H4 (cell line): ENCODE measurements at places on chromosomes 2 and 18. TPM values are rescaled to one million over a fixed set of nuclear protein-coding genes. Genes with fewer than 3 reads are reported as not detected.

SIX2 gene
- total RNA-seq, result 0.06 and 0.52 TPM in 2 replicates

DSG4 gene
- not detected in 2 replicates for total RNA-seq

ZNG1B gene
- total RNA-seq, result 46.9 and 64.3 TPM in 2 replicates

MALL gene
- 0.10 TPM in 1 of 2 replicates, not detected in the other for total RNA-seq

CHRND gene
- not detected in 2 replicates for total RNA-seq

SLC19A3 gene
- total RNA-seq, result 0.27 and 0.51 TPM in 2 replicates

SLC14A1 gene
- 257 and 276 TPM in 2 replicates for total RNA-seq

CXCR1 gene
- total RNA-seq, result not detected in 2 replicates

SLC9A4 gene
- not detected in 2 replicates for total RNA-seq

EMILIN2 gene
- 3.0 and 3.8 TPM in 2 replicates for total RNA-seq

PRKAG3 gene
- not detected in 2 replicates for total RNA-seq

HRH4 gene
- total RNA-seq, result 0.17 TPM in 1 of 2 replicates, not detected in the other

SKOR2 gene
- not detected in 2 replicates for total RNA-seq

POTEI gene
- total RNA-seq, result 0.10 and 0.31 TPM in 2 replicates

TLX2 gene
- not detected in 2 replicates for total RNA-seq

ZNF512 gene
- 16.9 and 18.0 TPM in 2 replicates for total RNA-seq

NEURL3 gene
- not detected in 2 replicates for total RNA-seq

FEV gene
- not detected in 2 replicates for total RNA-seq

SERPINB2 gene
- total RNA-seq, result 0.39 and 1.0 TPM in 2 replicates

FBXO15 gene
- total RNA-seq, result 0.41 TPM in 1 of 2 replicates, not detected in the other

IL37 gene
- not detected in 2 replicates for total RNA-seq

ACADL gene
- total RNA-seq, result 0.48 TPM in 1 of 2 replicates, not detected in the other

TMEFF2 gene
- 5.0 TPM in 2 replicates for total RNA-seq

TMEM200C gene
- total RNA-seq, result 0.31 and 0.35 TPM in 2 replicates

BUB1 gene
- 57.7 and 85.3 TPM in 2 replicates for total RNA-seq

SERPINB4 gene
- not detected in 2 replicates for total RNA-seq

UBXN2A gene
- 5.7 and 10.0 TPM in 2 replicates for total RNA-seq

SRBD1 gene
- 14.4 and 15.5 TPM in 2 replicates for total RNA-seq

CCDC68 gene
- not detected in 2 replicates for total RNA-seq

SULT1C3 gene
- not detected in 2 replicates for total RNA-seq

DLX1 gene
- total RNA-seq, result 5.8 and 8.4 TPM in 2 replicates

SPIRE1 gene
- 8.9 and 10.7 TPM in 2 replicates for total RNA-seq

C1QL2 gene
- total RNA-seq, result not detected in 2 replicates

LRATD1 gene
- total RNA-seq, result 14.9 and 18.5 TPM in 2 replicates

PLEK gene
- total RNA-seq, result 0.12 TPM in 1 of 2 replicates, not detected in the other

TRIM43 gene
- total RNA-seq, result not detected in 2 replicates

DNAJC10 gene
- 62.9 and 79.5 TPM in 2 replicates for total RNA-seq

RAB6C gene
- not detected in 2 replicates for total RNA-seq

GPR35 gene
- 0.75 and 0.86 TPM in 2 replicates for total RNA-seq

UCN gene
- total RNA-seq, result 0.53 TPM in 1 of 2 replicates, not detected in the other

HOXD10 gene
- not detected in 2 replicates for total RNA-seq

CCL20 gene
- total RNA-seq, result not detected in 2 replicates

NCKAP1 gene
- total RNA-seq, result 103 and 110 TPM in 2 replicates

FHOD3 gene
- 4.9 and 6.1 TPM in 2 replicates for total RNA-seq

ALKAL2 gene
- total RNA-seq, result not detected in 2 replicates

RPE gene
- total RNA-seq, result 125 and 164 TPM in 2 replicates

UGT1A3 gene
- total RNA-seq, result not detected in 2 replicates

BMP10 gene
- not detected in 2 replicates for total RNA-seq

CDK15 gene
- 8.0 and 9.2 TPM in 2 replicates for total RNA-seq

NEU2 gene
- not detected in 2 replicates for total RNA-seq

PLEKHB2 gene
- total RNA-seq, result 122 and 125 TPM in 2 replicates
